ENCODE measurements at places on chromosomes 2 and 18. TPM values are rescaled to one million over a fixed set of nuclear protein-coding genes. Genes with fewer than 3 reads are reported as not detected.

Gene CSRNP3
- total RNA-seq: not detected

GRCh38 chr2:172334988-172335387 lies 92.4 kb upstream of the ITGA6 start:
- peak; percentile 13 for DNase-seq

- no peak for DNase-seq
Observed at GRCh38 chr2:75367401-75367800, 168.1 kb upstream of the TACR1 start.

Gene ASNSD1
- total RNA-seq: 40.1 TPM

Measured in HFFc6 (cell line).